NCI-H1694 (cell line): ENCODE measurements at places on chromosomes 4 and X.
A peak's percentile ranks its signal among the peaks of the same experiment; 100 is the strongest.

GRCh38 chrX:138001226-138001625 lies 435.3 kb downstream of the ZIC3 start:
- DNase-seq: no peak

- DNase-seq: no peak
Measured at GRCh38 chr4:5916229-5916628, 23.3 kb upstream of the CRMP1 start.

DNA sequence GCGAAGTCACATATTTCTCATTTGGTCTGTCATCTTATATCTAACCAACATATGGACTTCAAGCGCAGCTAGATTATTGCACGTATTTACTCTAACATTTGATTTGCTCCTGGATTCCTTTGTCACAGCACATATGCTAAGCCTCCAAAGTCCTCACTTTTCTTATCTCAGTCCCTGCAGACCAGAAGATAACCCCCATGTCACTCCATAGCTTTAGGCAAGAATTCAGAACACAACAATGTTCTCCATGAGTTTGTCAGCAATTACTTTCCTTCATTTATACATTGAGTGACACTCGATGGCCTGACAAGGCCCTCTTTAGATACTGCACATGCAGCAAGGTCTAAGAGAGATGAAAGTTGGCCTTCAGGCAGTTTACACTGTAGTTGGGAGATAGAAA lies 4.8 kb upstream of the STATH start:
- no peak for DNase-seq

- DNase-seq: no peak
Measured at GRCh38 chr4:74117024-74117534, 18.1 kb upstream of the CXCL2 start.

DNA sequence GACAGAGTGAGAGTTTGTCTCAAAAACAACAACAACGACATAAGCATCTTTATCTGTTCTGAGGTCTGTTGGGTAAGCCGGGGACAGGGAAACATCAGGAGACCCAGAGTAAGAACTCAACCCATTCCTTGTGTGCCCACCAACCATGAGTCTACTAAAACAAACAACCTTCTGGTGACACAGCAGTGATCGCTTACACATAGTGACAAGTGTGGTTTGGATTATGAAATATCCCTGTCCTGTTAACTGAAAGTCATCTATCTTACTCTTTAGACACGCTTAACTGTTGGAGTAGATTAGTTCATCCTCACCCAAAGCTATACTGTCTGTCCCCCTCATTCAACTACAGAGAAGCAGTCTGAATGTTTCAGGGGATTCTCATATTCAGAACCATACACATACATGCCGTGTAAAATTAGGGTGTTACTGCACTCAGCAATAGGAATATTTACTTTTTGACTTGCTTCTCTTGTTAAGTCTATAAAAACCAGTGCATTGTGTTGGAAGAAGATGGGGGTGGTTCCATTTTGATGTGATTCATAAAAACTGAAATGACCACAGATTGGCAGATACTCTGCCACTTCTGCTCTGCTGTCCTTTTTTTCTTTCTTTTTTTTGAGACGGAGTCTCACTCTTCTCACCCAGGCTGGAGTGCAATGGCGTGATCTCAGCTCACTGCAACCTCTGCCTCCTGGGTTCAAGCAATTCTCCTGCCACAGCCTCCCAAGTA lies 27.4 kb downstream of the PHKA2 start:
- no peak for DNase-seq

DNA sequence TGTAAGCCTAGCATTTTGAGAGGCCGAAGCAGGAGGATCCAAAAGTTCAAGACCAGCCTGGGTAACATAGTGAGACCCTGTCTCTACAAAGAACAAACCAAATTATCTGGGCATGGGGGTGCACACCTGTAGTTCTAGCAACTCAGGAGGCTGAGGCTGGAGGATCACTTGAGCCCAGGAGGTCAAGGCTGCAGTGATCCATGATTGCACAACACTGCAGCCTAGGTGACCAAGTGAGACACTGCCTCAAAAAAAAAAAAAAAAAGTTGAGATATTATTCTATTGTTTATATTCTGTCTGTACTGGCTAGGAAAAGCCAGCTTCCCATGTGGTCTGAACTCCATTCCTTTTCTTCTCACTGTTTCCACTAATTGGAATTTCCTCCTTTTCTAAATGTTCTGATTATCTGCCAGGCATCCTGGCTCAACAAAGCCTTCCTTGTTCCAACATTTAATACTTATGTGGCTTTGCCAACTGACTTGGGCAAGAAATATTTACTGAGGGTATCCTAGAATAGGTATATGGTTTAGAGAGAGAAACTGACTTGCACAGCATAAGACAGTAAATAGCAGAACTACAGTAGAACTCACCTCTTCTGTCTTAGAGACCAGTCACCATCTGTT lies 175.2 kb upstream of the ADAMTS3 start:
- DNase-seq: no peak

DNA sequence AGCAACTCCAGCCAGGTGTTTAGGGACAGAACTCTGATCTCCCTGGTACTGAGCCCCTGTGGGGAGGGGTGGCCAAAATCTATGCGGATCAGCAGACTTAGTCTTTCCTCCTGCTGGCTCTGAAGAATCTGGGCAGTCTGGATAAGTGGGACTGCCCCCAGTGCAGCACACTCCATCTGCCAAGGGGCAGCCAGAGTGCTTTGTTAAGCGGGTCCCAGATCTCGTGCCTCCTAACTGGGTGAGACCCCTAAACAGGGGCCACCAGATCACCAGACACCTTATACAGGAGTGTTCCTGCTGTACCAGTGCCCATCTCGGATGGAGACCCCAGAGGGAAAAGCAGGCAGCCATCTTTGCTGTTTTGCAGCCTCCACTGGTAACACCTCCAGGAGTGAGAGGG lies 81.5 kb upstream of the IL13RA2 start:
- DNase-seq: no peak

DNA sequence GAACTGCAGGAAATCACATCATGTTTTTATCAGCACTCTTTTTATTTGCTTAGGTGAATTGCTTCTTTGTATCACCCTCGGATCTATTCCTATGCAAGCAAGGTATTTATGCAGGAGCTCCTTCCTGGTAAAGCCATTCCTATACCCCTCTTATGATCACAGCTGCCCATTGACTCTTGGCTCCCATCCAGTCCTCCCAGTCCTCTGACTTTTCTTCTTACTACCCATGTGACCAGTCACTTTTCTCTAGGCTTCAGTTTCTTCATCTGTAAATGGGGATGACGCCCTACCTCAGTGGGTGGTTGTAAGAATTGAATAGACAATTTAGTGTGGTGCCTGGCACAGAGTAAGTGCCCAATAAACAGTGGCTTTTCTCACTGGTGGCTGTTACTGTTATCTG lies 144.9 kb downstream of the FHIP1A start:
- no peak for DNase-seq

DNA sequence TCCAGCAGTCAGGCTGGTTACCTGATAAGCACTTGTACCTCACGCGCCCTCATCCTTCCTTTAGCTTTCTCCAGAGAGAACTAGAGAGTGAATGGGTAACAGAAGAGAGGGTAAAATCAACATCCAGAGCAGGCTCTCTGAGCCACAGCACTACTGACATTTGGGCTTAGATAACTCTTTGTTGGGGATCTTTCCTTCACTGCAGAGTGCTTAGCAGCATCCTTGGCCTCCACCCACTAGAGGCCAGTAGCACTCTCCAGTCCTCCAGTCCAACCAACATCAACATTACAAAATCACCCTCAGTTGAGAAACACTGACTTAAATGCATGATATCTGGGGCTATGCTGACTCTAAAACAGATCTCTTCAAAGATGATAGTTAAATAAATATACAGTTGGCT lies 220.7 kb downstream of the TACR3 start:
- DNase-seq: no peak

GRCh38 chr4:53015681-53016080 lies 153.6 kb downstream of the RASL11B start:
- DNase-seq: peak; percentile 7

DNA sequence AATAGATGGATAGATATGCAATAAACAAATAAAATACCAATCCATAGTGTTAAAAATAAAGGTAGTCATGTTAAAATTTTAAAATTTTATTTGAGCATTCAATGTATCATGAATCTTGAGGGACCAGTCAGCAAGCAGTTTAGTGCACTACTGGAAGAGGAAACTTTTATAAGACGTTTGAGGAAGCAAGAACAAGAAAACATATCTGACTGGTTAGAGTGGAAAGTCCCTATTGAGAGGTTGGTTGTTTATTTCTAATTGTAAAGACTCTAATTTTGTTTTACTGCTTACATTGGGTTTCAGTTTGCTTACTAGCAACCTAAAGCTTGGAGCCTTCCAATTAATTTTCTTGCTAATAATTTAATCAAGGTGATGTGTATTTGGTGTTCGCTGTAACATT lies 786.2 kb downstream of the RAB28 start:
- no peak for DNase-seq

GRCh38 chr4:81522711-81523110 lies 51.0 kb upstream of the RASGEF1B start:
- no peak for DNase-seq

DNA sequence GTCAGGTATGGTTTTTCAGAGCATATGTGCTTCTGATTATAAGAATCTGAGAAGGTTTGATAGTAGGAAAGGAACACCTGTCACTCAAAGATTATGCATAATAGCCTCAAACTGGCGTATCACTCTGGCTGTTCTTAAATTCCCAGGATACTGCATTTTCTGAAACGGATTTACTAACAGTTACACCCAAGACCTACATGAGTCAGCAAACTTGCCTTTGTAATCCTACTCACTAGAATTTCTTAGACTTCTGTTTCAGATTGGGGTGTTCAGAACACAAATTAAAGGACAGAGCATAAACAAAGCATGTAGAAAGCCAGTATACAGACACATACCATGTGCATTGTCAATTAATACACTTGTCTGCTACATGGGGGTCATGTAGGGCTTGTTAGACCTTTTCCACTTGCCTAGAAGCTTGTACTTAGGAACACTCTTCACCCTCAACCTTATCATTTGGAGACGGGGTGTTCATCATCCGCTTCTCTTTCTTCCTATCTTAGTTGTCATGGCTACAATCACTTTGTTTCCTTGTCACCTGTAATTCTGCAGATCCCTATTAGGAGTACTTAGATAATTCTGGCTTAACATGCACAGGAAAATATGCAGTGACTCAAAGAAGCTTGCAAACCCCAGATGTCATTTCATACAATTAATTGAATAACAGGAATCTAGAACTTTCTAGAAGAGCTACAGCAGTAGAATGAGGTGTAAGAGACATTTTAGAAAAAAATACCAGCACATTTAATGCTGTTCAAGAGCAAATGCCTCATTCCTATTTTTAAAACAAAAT lies 593.0 kb upstream of the TENM3 start:
- DNase-seq: no peak

GRCh38 chrX:101163166-101163565 lies 56.4 kb upstream of the DRP2 start:
- no peak for DNase-seq

GRCh38 chrX:24371391-24371972 lies 11.0 kb downstream of the SUPT20HL1 start:
- DNase-seq: peak; percentile 37

DNA sequence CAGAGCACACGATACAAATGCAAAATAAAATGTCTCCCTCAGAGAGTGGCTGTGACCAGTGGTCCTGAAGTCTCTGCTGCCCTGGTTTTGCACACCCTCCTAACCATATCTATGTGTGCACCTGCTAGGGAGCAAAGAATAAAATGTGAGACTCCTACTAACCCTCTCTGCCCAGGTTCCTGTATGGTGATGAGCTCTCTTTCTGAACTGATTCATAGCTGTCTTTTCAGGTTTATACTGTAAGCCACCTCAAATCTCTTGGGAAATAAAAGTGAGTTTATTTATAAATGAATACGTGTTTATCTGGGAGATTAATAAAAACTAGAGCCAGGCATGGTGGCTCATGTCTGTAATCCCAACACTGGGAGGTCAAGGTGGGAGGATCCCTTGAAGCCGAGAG lies 126.0 kb upstream of the RBPJ start:
- no peak for DNase-seq

DNA sequence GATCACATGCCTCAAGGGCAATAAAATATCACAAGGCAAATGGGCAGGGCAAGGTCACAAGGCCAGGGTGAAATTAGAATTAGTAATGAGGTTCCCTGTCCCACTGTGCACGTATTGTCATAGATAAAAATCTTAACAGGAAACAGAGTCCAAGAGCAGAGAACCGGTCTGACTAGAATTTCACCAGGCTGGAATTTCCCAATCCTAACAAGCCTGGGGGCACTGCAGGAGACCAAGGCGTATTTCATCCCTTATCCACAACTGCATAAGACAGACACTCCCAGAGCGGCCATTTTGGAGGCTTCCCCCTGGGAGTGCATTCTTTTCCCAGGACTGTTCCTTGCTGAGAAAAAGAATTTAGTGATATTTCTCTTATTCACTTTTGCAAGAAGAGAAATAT lies 25.9 kb upstream of the PRDM5 start:
- DNase-seq: no peak

DNA sequence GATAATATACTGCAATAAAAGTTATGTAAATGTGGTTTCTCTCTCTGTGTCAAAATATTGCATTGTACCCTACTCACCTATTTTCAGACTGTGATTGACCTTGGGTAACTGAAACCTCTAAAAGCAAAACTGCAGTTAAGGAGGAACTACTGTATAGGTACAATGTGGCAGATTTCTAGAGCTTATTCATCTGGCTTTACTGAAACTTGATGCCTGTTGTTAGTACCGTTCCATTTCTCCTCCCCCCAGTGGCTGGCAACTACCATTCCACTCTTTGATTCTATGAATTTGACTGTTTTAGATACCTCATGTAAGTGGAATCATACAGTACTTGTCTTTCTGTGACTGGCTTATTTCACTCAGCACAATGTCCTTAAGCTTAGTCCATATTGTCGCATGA lies 61.9 kb downstream of the HOPX start:
- DNase-seq: no peak

GRCh38 chr4:142719854-142720541 lies 126.1 kb downstream of the INPP4B start:
- no peak for DNase-seq

GRCh38 chrX:41276661-41277506 lies 57.1 kb upstream of the DDX3X start:
- no peak for DNase-seq

GRCh38 chrX:850471-850916 lies 219.9 kb downstream of the SHOX start:
- no peak for DNase-seq

- DNase-seq: no peak
Measured at GRCh38 chr4:182272151-182272550, 28.9 kb downstream of the TENM3 start.

GRCh38 chrX:24204331-24204730 lies 54.8 kb downstream of the ZFX start:
- DNase-seq: no peak

DNA sequence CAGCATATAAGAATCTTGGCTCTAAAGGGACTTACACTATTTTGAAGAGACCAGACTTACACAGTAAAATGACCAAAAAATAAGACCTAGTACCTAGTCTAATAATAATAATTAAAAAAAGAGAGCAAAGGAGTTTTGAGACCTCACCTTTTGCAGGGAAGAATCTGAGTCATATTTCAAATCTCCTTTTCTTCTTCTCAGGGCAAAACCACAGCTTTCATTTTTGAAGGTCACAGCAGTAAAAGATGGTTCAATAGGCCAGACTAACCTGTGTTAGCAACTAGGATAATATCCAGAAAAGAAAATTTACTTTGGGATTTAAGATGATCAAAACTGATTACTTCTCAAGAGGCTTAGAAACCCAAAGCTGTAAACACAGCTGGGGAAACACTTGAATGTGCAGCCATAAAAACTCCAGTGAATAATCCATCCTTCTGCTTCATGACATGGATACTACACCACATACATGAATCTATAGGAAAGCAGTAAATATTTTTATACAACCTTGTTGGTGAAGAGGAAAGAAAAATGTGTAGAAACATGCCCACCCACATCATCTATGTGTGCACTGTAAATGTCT lies 25.9 kb upstream of the LNX1 start:
- no peak for DNase-seq

- no peak for DNase-seq
Measured at GRCh38 chr4:78722878-78723277, 53.3 kb upstream of the BMP2K start.
